T follicular helper cell (primary cell): ENCODE measurements at places on chromosomes 3 and 15.

DNA sequence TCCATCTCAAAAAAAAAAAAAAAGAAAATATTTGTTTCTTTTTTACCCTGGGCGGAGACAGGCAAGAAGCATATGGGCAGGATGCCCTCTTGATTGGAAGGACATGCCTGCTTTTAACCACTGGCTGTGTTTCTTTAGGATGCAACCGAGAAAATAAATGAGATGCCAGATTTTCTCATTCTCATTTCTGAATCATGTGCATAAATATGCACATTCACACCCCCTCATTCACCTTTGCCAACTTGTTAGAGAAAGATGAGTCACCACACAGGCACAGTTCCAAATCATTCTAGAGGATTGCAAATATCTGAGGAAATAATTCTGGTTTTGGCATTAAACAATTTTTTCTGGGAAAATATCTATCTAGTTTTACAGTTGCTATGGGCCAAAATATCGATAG, 3.3 kb downstream of the LIPH start:
- no peak for DNase-seq

GRCh38 chr15:56341201-56341600, 24.0 kb upstream of the TEX9 start:
- DNase-seq: no peak

DNA sequence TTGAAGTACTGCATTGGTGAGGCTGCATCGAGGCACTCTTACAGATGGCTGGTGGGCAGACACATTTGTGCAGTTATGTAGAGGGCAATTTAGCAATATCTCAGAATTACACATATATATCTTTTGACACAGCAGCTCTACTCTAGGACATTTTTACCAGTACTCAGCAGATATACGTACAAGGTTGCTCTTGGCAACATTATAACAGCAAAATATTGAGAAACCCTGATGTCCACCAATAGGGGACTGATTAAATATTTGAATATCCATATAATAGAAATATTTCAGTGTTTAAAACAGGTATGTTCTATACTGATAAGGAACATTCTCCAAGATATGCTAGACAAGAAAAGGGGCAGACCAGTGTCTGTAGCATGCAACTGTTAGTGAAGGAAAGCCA, 7.9 kb upstream of the FBXO22 start:
- no peak for DNase-seq

- DNase-seq: no peak
Observed at GRCh38 chr3:64242435-64242834, 17.2 kb upstream of the PRICKLE2 start.

DNA sequence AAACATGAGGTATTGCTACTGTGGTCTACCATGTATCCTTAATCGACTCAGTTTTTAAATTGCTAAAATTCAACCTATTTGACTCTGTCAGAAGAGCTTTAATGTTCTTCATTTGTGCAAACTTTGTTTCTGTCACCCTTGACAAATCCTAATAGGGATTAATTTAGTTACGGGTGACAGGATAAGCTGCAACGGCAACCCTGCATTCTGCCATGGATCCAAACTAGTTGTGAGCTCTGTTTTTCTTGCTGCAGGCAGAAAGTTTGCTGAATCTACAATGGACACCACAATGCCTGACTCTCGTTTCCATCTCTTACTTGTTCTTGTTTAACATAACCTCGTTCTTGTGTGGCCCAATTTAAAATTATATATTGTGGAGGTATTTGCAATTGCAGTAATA, 352.3 kb downstream of the ROBO2 start:
- DNase-seq: no peak

DNA sequence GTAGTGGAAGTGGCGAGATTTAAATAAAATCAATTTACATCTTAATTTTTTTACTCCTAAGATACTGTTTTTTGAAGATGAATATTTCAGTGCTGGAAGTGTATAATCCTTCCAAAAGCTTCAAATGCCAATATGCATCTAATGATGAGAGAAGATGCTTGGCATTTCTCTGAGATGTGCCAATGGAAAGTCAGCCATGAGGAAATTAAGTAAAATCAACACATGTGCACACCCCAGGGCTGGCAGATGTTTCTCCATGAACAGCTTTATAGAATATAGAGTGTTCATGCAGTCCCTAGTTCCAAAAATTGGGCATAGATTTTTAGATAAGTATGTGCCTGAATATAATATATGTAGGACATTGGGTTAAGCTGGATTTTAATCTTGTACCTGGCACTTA, 90.1 kb downstream of the CPNE4 start:
- no peak for DNase-seq

DNA sequence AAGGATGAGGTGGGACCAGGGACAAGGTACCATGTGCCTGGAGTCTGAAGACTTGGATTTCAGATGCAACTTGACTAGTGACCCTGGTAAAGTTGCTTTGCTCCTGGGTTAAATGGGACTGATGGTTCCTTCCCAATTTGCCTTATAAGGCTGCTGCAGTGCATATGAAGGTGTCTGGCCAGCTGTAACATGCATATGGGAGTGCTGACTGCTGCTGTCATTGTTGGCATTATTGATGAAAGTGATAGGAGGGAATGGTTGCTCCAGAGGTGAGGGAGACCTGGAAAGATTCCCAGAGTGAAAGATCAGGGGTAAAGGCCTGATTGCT, 20.5 kb downstream of the CYP8B1 start:
- DNase-seq: no peak

- DNase-seq: no peak
Observed at GRCh38 chr3:36840453-36840921, 76.1 kb upstream of the DCLK3 start.

GRCh38 chr15:40352281-40352901, 1.6 kb downstream of the PHGR1 start:
- no peak for DNase-seq

DNA sequence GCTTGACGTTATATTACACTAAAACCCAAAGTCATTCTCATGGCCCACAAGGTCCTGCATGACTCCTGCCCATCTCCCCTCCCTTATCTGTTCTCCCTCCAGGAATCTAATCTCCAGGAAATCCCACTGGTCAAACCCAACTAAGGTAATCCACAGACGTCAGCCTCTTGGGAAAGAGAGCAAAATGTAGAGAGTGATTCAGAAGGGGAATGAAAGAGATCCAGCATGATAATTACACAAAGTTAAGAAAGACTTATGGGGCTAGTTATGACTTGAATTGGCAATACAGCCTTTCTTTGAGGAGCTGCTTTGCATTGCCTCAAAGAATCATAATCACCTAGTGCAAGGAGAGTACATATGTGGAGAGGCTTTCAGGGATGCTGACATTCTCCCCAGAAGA, 137.8 kb upstream of the MYRIP start:
- no peak for DNase-seq

DNA sequence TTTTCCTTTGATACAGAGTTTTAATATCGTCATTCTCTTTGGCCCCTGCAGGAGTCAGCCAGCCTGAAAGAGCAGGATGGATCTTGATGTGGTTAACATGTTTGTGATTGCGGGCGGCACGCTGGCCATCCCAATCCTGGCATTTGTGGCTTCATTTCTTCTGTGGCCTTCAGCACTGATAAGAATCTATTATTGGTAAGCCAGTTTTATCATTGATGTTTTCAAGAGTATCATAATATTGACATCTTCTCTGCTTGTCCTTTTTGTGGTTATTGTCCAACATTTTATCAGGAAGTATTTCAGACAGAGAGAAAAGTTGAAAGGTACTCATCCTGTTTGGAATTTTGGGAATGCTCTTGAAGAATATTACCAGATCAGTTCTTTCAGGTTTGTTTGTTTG, 18.9 kb downstream of the ABHD6 start:
- no peak for DNase-seq

- no peak for DNase-seq
Observed at GRCh38 chr15:65092911-65093792, 16.6 kb downstream of the KBTBD13 start.

- DNase-seq: no peak
Observed at GRCh38 chr3:139260793-139261736, 82.8 kb upstream of the MRPS22 start.

GRCh38 chr3:123327956-123328850, 120.7 kb downstream of the ADCY5 start:
- DNase-seq: no peak

- no peak for DNase-seq
Observed at GRCh38 chr3:127324913-127325628, 37.2 kb upstream of the PRR20G start.

- DNase-seq: no peak
Observed at GRCh38 chr3:6717026-6717943, 143.6 kb upstream of the GRM7 start.

- no peak for DNase-seq
Observed at GRCh38 chr15:51450001-51450400, 108.5 kb downstream of the GLDN start.

DNA sequence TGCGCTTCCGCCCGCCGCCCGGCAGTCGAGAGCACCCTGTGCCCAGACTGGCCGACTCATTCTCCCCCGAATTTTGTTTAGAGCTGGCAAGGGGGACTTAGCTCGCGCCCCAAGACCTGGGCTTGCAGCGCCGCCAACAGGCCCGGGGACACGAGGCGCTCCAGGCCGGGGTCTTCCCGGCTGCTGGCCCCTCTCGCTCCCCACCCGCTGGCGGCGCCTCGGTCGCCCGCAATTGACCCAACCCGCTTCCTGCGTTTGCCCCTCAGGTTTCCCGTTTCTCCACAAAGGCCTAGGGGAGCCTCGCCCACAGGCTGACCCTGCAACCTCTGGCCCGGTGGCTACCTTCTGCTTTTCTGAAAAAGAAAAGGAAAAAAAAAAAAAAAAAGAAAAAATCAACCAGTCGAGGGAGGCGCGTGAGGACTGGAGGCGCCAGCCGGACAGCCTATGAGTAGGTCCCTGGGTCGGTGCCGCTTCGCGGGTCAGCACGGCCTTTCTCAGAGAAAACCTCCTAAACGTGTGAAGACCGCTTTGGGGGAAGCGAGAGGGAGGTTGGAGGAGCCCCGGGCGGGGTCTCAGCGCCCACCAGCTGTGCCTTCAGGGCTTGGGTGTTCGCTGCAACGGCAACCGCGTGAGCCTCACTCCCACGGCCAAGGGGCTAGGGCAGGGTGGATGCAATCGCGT, 7.2 kb downstream of the FOXL2 start:
- DNase-seq: no peak

DNA sequence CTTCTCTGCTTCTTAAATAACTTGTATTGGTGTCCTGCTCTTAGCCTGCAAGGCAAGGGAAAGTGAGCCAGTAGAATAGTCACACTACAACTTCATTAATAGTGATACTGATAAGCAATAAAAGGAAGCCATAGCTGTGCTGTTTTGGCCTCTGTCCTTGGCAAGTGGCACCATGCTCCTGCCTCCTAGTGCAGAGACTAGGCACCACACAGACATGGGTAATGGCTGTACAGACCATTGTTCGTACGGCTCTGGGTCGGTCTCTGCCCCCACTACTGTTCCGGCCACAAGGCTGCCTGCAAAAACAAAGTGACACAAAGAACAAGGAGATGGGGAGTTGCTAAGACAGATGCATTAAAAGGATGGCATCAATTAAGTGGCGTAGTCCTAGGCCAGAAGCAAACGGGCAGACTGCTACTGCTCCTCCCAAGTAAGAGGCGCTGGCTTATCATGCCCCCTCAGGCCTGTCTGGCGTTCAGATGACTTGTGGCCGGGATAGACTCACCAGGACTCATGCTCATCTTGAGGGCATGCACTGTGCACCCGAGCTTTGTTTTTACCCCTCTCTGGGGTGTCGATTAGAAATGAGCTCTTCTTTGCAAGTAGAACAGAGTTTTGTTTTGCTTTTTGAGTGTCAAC, 75.6 kb downstream of the TRAK1 start:
- DNase-seq: no peak

DNA sequence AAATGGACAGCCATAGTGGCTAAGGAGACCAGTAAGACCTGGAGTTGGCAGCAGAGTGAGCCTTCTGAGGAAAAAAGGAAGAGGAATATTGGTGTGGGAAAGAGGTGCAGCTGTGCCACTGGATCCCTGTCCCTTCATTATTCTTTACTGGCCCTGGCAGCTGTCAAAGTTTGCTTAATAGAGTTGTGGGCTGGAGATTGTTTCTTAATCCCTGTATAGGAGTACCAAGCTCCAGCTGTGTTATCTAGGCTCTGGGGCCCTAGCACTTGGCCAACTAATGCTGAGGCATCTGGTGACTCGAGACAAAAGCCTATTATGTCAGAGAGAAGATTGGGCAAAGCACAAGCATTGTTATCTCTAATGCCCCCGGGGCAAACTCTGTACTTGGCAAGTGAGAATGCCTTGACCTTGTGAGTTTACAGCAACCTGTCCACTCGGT, 61.4 kb downstream of the ZNF609 start:
- DNase-seq: no peak

DNA sequence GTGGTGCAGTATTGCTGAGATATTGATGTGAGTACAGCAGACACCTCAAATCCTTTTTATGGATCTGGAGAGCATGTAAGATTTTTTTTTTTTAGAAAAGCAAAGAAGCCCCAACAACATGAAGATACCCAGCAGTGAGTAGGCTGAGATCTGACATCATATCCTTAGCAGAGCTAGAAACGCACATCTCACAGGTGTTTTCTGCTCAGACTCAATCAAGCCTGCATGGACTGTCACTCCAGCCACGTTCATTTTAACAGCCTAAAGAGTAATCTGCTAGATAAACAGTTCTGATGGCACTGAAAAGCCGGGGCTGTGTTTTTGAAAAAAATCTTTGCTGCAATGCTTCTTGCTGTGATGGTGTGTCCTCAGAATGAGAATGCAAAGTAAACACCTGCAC, 544.2 kb downstream of the FGF12 start:
- no peak for DNase-seq

DNA sequence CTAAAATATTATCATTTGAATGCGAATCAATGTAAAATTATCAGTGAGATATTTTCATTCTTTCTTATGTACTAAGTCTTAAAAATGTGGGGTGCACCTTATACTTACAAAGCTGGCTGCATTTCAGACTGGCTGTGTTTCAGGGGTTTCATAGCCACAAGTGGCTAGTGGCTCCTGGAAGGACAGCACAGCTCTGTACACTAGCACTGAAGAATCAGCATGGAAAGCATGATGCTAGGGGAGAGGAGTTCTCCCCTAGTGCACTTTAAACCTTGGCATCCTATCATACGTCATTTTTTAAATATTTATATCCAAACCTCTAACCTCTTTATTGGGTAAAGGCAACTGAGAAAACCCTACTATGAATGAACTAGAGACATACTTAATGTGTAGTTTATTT, 66.4 kb downstream of the ECT2 start:
- no peak for DNase-seq
